ENCODE measurements at places on chromosomes 6 and 20.

DNA sequence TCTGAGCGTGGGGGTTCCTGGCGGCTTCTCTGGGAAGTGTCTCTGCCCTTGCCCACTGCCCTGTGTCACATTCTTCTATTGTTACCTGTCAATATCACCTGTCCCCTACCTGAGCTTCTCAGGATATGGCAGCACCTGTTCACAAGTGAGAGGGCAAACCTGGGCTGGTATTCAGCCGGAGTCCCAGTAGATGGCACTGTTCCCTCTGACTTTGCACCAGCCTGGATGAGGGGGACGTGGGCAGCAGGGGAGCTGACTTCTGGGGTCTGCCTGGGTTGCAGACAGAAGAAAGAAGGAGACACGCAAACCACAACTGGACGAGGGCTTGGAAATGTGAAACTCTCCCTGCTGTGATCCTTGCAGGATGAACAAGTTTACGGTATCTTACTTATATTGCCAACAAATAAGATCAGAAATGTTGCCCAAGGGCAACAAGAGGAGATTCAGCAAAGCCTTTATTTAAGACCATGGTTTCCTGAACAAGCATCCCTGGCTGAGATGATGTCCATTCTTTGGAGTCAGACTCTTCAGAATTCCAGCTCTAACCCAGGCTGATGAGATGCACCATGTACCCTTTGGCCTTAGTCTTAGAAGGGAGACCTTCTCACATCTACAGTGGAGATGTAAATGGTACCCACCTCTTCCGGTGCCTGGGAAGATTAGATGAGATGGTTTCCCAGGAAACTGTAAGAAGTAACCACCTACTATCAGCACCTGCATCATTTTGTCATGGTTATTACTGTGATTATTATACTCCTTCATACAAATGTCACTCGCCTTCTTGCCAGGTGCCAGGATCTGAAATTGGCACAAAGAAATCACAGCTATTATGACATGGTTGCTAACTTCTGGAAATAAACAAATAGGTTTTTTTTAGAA lies 400.0 kb upstream of the CDH4 start:
- DNase-seq, result no peak

DNA sequence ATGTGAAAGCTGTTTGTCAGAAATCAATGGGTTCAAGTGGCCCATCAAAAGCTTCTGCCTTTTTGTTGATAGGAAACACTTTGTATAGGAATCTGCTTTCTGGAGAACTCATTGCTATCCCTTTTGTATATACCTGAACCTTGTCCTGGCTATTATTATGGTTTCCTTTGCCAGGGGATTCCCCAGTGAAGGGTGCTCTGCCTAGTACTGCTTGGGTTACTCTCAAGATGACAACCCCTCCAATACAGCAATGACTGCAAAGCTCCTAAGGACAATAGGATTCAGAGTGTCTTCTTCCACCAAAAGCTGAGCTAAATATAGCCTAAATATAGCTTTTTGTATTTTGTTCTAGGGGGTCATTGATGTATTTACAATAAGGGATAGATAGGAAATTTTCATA lies 54.0 kb upstream of the PTPRK start:
- no peak for DNase-seq

- DNase-seq, result no peak
These were observed 61.9 kb upstream of the PKIB start for GRCh38 chr6:122548281-122548680.

- DNase-seq, result no peak
These were observed 53.9 kb upstream of the TAGAP start for GRCh38 chr6:159098636-159099106.

GRCh38 chr6:170280689-170281045 lies 10.2 kb downstream of the DLL1 start:
- DNase-seq, result no peak

Measured in hippocampal formation (tissue), 2 donors.